Cardiac fibroblast (primary cell): ENCODE measurements at places on chromosomes 3 and 15.

GRCh38 chr3:73745526-73746191, 120.9 kb upstream of the PDZRN3 start:
- peak; percentile 26 for DNase-seq

- DNase-seq, result no peak
These were observed 15.2 kb downstream of the ITPR1 start for GRCh38 chr3:4508048-4508981.

GRCh38 chr3:197356741-197357140, 58.3 kb upstream of the DLG1 start:
- DNase-seq, result no peak

- peak; percentile 70 for DNase-seq
These were observed 923 bp downstream of the SIAH2 start for GRCh38 chr3:150761831-150762661.

DNA sequence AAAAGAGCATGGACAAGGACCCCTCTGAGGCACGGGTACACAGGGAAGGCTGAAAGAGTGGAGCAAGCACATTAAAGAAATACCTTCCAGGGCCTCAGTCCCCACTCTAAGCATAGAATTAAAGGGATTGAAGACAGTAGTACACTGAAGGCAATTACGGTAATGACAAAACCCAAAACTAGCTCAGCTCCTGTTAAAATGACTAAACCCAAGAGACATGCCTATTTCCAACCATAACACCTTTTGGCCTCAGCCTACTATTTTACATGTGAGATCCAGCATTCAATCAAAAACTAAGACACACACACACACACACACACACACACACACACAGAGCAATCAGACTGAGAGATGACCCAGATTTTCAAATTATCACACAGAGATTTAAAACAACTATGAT, 19.8 kb downstream of the MAP4 start:
- no peak for DNase-seq

GRCh38 chr3:98977520-98977919, 76.0 kb upstream of the DCBLD2 start:
- peak; percentile 95 for DNase-seq

- DNase-seq, result no peak
These were observed 588.3 kb upstream of the KCNMB2 start for GRCh38 chr3:177947901-177948300.

GRCh38 chr3:123914829-123915228, 30.7 kb upstream of the MYLK start:
- DNase-seq, result no peak

GRCh38 chr3:146523531-146523930, 20.9 kb downstream of the PLSCR1 start:
- DNase-seq, result no peak

DNA sequence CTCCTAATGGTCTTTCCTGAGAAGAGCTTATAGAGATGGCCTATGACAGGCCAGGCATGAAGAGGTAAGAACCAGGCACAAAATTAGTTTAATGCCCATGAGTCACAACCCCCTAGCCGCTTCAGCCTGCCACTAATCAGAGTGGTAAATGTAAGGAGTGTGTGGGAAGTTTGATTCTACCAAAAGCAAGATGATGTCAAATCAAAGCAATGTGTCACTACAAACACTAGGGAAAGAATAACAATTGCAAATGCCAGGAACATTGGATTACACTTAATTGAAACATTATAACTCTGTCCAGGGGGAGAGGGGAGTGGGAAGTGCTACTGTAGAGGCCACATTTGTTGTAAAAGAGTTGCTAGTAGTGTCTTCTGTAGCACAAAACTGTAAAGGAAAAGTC, 596.6 kb upstream of the AGTR1 start:
- no peak for DNase-seq

DNA sequence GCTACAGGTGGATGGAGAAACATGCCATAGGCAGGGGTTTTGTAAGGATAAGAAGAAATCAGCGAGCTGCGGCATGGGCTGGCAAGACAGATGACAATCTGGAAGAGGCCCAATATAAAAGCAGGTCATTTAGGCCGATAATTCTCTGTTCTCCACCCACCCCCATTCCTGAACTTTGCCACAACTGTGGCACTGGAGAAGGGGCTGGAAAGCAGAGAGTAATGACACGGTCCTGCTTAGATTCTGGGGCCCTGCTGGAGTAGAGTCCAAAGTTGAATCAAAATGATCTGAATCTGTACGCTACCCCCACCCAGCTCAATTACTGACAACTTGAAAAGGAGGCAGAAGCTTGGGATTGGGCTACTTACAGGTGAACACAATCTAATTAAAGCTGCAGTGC, 18.4 kb upstream of the BUB1B start:
- no peak for DNase-seq

- no peak for DNase-seq
These were observed 153.9 kb upstream of the TPM1 start for GRCh38 chr15:62888623-62889022.

DNA sequence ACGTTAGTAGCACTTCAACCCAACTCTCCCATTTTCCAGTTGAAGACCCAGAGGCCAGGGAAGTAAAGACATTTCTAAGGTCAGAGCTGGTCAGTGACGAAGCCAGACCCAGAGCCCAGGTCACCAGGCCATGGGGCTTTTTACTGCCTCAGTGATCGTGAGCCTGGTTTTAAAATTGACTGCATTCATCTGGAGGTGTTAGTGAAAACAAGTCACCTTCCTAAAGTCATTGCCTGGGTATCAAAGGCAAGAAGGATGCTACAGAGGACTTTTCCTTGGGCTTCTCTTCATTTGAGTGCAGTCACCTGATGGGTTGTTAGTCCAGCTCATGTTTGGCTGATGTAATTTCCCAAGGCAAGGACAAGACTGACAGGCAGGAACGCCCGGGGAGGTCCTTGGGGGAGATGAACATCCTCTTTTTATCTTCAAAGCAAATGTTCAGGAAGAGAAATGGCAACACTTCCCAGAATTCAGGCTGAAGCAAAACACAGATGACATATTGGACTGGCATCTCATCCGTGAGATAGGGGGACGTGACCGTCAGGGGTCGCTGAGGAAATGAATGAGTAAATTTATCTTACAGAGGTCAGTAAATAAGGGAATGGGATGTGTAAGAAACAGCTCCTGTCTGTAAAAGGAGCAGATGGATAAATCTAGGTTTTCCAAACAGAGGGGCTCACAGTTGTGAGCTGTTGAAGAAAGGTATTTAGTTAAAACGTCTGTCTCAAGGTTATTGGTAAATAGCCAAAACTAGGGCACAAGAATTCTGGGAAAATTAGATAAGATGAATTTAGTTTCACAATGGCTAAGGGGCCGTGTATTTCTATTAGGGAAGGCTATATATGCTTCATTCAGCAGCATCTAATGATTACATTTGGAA, 201.2 kb downstream of the OPA1 start:
- DNase-seq, result no peak

GRCh38 chr3:189132231-189132671, 39.5 kb upstream of the TPRG1 start:
- peak; percentile 84 for DNase-seq

GRCh38 chr3:134642445-134643149, 8.2 kb downstream of the KY start:
- no peak for DNase-seq

- DNase-seq, result peak; percentile 73
These were observed 7.0 kb upstream of the TM4SF18 start for GRCh38 chr3:149340310-149340933.

DNA sequence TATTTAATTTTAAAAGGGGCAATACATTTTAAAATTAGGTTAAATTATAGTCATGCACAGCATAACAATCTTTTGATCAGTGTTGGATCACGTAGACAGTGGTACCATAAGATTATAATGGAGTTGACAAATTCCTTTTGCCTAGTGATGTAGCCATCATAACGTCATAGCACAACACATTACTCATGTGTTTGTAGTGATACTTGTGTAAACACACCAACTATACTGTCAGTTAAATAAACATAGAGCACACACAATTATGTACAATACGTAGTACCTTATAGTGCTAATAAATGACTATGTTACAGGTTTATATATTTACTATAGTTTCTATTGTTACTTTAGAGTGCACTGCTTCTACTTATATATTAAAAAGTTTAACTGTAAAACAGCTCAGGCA, 31.2 kb downstream of the FOXB1 start:
- DNase-seq, result no peak

GRCh38 chr15:90749754-90750153, 32.6 kb downstream of the BLM start:
- DNase-seq, result no peak

- no peak for DNase-seq
These were observed 173.4 kb downstream of the WNT5A start for GRCh38 chr3:55313666-55314065.

DNA sequence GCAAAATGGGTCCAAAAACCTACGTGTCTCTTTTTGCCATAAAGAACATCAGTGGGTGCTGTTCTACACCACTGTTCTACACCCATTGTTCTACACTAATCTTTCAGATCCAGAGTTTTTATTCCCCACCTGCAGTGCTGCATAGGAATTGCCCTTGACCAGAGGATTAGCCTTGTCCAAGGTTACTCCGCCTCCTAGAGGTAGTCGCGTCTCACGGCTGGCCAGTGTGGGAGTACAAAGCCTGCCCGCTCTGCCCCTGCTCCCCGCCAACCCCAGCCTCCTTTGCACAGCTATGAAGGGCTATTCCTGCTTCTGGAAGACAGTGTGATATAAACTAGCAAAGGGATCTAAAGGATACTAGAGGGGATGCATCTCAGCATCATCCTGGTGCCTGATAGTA, 222.1 kb upstream of the LMCD1 start:
- DNase-seq, result no peak

GRCh38 chr15:101615414-101615985, 36.7 kb downstream of the TM2D3 start:
- DNase-seq, result peak; percentile 70

GRCh38 chr3:192068464-192069254, 607.7 kb downstream of the PYDC2 start:
- no peak for DNase-seq

- DNase-seq, result no peak
These were observed 36.2 kb upstream of the FLNB start for GRCh38 chr3:57971975-57972374.
